ENCODE measurements at places on chromosomes 4 and X.

DNA sequence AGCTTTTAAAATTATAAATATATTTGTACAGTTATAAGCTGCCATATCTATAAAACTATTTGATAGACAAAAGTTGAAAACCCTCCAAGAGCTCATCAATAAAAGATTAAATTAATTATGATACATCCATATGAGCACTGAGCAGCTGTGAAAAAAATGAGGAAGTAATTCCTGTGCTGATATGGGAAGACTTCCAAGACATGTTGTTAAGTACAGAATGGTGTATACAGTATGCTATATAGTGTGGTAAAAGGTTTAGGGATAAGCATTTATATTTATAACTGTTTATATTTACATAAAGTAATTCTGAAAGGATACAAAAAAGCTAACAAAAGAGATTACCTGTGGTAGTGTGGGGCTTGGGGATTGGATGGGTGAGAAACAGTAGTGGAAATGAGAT lies 92.8 kb upstream of the BMP2K start:
- no peak for DNase-seq

GRCh38 chrX:30495468-30495867 lies 82.1 kb downstream of the TASL start:
- no peak for DNase-seq

- DNase-seq = no peak
These were observed 172.5 kb upstream of the GATB start for GRCh38 chr4:151933122-151933827.

GRCh38 chrX:153869473-153870287 lies 16.3 kb downstream of the L1CAM start:
- no peak for DNase-seq

GRCh38 chrX:47927212-47927611 lies 76.6 kb downstream of the ZNF182 start:
- DNase-seq = no peak

DNA sequence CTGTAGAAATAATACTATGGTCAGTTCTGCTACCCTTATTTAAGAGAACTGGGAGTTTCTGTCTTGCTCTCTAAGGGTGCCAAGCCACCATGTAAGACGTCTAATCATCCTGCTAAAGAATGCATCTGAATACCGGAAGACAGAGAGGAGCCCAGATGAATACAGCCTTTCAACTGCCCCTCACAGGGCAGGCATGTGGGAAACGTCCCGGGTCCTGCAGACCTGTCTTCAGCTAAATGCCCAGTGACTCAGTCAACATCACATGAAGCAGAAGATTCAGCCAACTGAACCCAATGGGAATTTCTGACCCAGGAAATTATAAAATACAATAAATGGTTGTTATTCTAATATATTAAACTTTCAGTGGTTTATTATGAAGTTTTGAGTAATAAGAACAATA lies 2141.0 kb upstream of the AGA start:
- DNase-seq = no peak
